ENCODE measurements at places on chromosomes 7 and 10. TPM values are rescaled to one million over a fixed set of nuclear protein-coding genes. Genes with fewer than 3 reads are reported as not detected.

DNA sequence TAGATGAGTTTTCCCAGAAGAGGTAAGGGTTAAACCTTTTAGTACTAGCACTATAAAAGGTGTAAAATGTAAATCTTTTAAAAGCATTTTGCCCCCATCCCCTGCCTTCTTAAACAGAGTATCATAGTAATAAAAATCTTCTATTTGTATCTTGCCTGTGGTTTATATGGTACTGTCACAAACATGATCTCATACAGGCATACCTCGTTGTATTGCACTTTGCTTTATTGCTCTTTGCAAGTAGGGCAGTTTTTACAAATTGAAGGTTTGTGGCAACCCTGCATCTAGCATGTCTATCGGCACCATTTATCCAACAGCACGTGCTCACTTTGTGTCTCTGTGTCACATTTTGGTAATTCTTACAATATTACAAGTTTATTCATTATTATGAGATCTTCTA lies 198.8 kb upstream of the YAE1 start:
- DNase-seq = no peak

GRCh38 chr10:88853155-88853881 lies 1.7 kb upstream of the ANKRD22 start:
- DNase-seq = no peak

- DNase-seq = no peak
These were observed 975.2 kb downstream of the SORCS1 start for GRCh38 chr10:106189292-106189691.

DNA sequence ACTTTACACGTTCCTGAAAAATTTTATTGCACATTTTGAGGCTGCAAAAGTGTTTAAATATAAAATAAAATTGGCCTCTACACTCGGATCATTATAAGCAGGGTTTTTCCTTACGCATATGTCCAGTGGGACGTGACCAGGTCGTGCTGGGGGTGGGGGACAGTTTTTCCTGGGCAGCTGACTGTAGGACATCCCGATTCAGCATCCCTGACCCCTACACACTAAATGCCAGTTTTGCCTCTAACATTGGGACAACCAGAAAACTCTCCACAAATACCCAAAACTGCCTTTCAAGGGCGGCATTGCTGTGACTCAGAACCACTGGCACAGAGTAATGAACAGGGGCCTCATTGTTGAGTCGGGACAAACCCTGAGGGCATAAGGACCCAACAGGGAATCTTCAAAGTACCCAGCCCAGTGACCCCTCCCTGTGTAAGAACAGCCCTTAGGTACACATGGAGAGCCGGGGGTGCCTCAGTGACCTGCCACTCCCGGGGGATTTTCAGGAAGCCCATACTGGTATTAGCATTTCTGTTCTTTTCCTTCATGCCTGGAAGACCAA lies 170.6 kb downstream of the ARHGAP21 start:
- DNase-seq = no peak

LGI1 gene
- 0.13 TPM for total RNA-seq

HPSE2 gene
- 2.5 TPM for total RNA-seq

DNA sequence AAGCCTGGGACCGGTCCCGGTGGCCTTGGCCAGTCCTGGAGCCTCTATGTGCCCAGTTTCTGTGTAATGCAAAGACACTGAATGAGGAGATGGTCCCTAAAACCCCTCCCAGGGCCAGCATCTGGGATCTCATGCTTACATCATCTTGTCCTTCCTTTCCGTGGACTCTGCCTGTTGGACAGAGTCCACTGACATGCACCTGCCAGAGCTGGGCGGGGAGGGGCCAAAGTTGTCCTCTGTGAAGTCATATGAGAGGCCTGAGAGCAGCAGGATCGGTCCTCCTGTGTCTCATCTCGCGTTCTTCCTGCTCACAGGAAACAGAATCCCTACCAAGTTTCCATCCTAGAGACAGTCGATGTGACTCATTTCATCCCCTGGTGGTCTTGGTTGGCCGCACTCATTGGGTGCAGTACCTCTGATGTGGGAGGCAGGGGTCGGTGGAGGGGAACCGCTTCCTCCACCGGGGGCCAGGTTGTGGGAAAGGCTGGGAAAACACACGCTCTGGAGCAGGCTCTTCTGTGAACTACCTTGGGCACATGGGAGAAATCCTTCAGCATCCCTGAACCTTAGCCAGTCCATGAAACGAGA lies 389.6 kb upstream of the PODXL start:
- no peak for DNase-seq

DNA sequence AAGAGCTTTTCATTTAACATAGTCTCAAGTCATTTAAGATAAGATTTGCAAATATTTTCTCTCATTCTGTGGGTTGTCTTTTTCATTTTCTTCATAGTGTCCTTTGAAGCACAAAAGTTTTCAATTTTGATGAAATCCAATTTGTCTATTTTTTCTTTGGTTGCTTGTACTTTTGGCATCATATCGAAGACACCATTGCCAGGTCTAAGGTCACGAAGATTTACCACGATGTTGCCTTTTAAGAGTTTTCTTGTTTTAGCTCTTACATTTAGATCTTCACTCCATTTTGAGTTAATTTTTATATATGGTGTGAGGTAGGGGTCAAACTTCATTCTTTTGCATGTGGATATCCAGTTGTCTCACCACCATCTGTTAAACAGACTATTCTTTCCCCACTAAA lies 34.7 kb downstream of the TMEM270 start:
- DNase-seq = no peak

DNA sequence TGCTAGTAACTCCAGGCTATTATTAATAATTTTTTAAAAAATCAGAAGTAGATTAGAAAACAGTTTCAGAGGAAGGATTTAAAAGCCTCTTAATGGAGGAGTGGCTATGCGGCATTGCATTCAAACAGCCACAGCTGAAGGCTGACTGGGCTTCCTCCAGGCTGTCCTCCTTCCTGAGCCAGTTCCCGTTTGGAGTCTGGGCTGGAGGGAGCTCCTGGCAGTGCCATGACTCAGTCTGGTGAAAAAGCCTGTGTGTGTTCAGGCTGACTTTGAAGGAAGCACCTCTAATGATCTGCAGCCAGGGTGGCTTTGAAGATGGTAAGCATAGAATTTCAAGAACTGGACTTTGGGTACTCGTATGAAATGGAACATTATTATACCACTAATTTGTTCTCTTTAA lies 134.6 kb downstream of the DPP6 start:
- no peak for DNase-seq

GRCh38 chr7:45525057-45525456 lies 49.1 kb upstream of the ADCY1 start:
- DNase-seq = no peak

Measured in mesothelial cell of epicardium (in vitro differentiated cells).